ENCODE measurements at places on chromosomes 6 and 20. TPM values are rescaled to one million over a fixed set of nuclear protein-coding genes. Genes with fewer than 3 reads are reported as not detected.

PTCHD4 gene
- 1.5 TPM for total RNA-seq

SPEF1 gene
- 0.25 TPM for total RNA-seq

VGLL2 gene
- total RNA-seq = not detected

SCRT2 gene
- total RNA-seq = not detected

ANKRD66 gene
- not detected for total RNA-seq

CSNK2B gene
- total RNA-seq = 82.2 TPM

TXLNB gene
- total RNA-seq = 0.37 TPM

RBPJL gene
- not detected for total RNA-seq

TBPL1 gene
- total RNA-seq = 20.0 TPM

DOK5 gene
- total RNA-seq = 14.6 TPM

HLA-DMB gene
- total RNA-seq = not detected

TNF gene
- total RNA-seq = not detected

TFAP2C gene
- 9.5 TPM for total RNA-seq

DEF6 gene
- total RNA-seq = 0.87 TPM

C20orf144 gene
- total RNA-seq = 0.11 TPM

TRIM10 gene
- total RNA-seq = not detected

TOX2 gene
- 1.6 TPM for total RNA-seq

MUC21 gene
- total RNA-seq = not detected

ADGB gene
- not detected for total RNA-seq

QRSL1 gene
- total RNA-seq = 10.1 TPM

TBXT gene
- total RNA-seq = not detected

RIMS4 gene
- not detected for total RNA-seq

SLC26A8 gene
- total RNA-seq = not detected

UNC93A gene
- total RNA-seq = not detected

MYL9 gene
- 7.2 TPM for total RNA-seq

MAS1 gene
- not detected for total RNA-seq

OR10C1 gene
- not detected for total RNA-seq

MYCT1 gene
- under 0.01 TPM for total RNA-seq

SGK2 gene
- total RNA-seq = 1.1 TPM

SYNDIG1 gene
- 0.33 TPM for total RNA-seq

RNF182 gene
- 1.8 TPM for total RNA-seq

ZNF165 gene
- 0.77 TPM for total RNA-seq

Measured in uterine smooth muscle cell (primary cell).